Activated CD4-positive, alpha-beta T cell treated with anti-CD3 and anti-CD28 coated beads, Interleukin-10, Interleukin-2, amounts not matched to agents 100 ng/mL and 50 ng/mL, durations not matched to agents 16 hours and 8 hours (primary cell): ENCODE measurements at places on chromosomes 7 and 10.

DNA sequence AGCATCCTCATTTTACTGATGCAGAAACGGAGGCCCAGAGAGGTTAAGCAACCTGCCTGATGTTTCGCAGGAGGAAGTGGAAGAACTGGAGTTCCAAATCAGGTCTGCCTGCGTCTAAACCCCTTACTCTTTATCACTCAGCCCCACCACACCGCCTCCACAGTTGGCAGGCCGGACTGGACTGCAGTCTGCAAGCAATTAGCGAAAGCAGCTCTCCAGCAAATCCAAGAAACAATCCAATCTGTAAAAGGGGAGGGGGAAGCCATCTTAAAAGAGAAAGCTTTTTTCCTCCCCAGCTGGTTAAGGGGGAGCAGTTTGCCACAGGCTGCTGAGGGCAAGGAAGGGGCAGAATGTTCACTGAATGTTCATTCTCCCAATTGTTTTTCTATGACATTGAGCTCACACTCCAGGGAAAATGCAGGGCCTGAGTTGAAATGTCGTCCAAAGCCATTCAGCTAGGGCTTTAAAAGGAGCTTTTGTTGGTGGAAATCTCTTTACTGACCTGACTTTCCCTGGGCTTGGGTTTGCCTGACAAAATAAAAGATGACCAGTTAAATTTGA lies 350.1 kb downstream of the RNLS start:
- no peak for DNase-seq

DNA sequence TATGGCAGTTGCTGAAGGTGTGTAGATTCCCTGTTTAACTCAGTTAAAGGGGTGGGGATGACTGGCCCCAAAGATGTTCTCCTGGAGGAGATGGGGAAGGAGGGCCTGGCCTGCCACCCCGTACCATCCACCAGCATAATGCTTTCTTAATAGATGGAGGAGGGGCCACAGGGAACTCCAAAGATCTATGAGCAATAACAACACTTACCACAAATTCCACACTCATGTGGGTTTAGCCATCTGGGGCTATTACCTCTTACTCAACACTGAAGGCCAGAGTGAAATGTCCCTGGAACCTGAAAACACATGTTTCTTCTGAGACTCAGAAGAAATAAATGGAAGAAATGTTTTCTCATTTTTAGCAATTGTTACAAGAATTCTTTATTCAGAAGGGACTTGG lies 259.0 kb downstream of the CXCL12 start:
- DNase-seq = no peak

- no peak for DNase-seq
These were observed 227.5 kb downstream of the THSD7A start for GRCh38 chr7:11604505-11604904.

GRCh38 chr7:29340696-29341095 lies 146.1 kb downstream of the CHN2 start:
- no peak for DNase-seq

- DNase-seq = peak; percentile 62
These were observed 610.4 kb downstream of the IPMK start for GRCh38 chr10:57657164-57657765.

DNA sequence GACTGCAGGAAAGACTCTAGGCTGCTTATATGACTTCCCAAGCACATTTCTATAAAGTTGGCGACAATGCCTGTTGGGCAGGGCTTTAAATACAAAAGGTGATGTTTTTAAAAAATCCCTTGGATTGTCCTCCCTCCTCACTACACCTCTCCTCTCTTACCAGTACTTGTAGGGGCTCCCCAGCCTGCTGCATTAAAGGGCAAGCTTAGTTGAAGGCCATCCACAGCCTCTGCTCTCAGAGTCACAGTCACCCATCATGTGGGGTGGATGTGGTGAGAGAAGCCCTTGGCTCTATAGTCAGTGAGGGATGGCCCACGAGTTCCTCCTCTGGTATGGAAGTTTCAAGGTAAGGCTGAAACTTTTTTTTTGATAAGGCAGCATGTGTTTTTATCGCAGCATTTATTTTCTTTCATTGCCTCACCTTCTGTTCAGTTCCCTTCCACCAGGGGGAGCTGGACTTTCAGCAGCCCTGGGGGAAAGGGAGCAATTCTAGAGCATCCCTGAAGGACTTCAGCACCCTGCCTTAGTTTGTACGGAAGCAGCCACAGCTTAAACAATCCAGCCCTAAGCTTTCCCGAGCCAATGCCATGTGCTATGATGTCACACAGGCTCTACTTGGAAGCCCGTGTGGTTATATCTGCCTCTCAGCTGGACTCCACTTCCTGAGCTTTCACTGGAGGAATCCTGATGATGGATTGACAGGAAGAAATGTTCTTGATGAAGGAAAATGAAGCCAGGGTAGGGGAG lies 131.9 kb downstream of the CALCR start:
- peak; percentile 44 for DNase-seq

DNA sequence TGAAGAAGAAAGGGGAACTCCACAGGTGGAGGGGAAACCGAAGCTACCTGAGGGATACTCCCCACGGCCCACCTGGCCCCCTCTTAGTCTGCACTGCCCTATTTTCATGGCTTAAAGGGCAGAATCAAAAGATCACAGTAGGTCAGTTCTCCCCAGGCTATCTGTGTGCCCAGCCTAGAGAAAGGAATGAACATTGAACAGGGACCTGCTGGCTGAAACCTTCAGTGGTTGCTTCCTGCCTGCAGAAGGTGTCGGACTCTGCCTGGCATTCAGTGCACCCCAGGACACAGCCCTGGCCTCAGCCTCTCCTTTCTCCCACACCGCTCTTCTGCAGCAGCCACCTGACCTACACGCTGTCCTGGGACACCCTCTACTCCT lies 74.5 kb downstream of the PRKAG2 start:
- DNase-seq = no peak

- no peak for DNase-seq
These were observed 921.3 kb upstream of the AUTS2 start for GRCh38 chr7:68676813-68677535.

DNA sequence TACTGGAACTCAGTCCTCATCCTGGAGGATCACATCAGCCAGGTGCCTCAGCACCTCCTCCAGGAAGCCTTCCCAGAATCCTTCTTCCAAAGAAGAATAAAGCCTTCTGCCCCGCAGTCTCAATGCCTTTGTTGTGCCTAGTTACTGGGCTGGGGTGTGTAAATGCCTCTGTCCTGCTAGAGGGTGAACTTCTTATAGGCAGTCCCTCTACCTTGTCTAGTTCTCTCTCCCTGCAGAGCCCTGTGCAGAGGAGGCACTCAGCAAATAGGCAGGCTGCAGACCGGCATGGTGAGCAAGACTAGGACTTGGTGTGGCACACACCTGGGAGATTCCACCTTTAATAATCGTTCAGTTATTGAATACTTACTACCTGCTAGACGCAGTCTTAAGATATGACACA lies 104.7 kb upstream of the PCBD1 start:
- no peak for DNase-seq
